NCI-H2081 (cell line): ENCODE measurements at places on chromosomes 11 and 22.

DNA sequence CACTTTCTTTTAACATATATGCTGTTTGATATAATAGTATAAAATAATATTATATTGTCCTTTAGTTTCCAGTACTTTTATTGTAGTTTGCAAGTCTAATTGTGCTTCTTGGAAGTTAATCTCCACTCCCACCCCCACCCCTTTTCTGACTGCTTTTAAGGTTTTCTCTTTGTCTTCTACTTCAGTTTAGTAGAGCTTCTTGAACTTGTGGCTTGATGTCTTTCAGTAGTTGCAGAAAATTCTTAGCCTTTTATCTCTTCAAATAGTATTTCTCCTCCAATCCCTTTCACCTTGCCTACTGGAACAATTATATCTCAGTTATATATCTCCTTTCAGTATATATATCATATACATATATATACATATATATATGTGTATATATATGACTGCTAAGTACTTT is 56.6 kb downstream of the PARVG start:
- no peak for DNase-seq

DNA sequence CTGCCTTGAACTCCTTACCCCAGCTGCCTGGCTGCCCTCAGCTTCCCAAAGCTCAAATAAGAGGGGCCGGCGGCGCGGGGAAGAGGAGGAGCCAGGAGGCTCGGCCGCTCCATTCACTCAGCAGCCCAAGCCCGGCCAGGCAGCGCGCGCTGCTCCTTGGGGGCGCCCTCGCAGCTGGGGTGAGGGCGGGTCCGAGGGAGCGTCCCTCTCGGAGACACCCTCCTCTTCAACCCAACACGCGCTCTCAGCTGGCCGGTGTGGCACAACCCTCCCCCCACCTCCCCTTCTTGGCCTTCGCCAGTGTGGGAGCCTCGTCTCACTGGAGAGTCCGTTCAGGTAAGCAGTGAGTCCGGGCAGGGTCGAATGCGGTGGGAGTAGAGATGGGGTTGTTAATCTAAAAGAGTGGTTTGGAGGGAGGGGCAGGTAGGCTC is at the start of gene WT1:
WT1 (minus strand) TSS at position 29 of the 431 bp plus-strand sequence.
- no peak for DNase-seq

DNA sequence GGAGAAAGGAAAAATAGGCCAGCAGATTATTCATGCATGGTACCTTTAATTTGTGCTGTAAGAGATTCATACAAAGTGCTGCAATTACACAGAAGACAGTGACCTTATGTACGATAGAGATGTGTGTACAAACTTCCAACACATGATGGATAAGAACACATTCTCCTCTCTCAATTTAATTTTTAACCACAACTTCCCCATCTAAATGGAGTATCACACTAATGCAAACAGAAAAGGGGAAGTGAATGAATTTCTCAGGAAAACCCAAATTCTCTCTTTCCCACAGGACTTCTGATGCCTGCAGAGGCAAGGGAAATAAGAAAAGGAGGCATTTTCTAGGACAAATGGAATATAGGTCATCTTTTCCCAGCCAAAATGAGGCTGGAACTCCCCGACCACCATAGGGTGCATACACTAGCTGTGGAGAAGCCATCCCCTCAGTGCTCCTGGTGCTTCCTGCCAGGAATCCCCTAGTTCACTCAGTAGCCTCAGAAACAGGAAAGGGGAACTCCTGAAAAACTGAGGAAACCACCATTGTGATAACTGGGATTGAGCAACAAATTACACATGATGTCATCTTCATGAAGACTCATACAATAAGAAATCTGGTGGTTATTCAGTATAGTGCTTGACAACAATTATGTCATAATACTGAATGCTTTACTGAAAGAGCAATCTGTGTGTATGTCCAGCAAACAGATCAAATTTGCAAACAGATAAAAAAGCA is 22.4 kb downstream of the MMP10 start:
- no peak for DNase-seq

GRCh38 chr22:24983151-24983550 is 30.6 kb downstream of the KIAA1671 start:
- no peak for DNase-seq

GRCh38 chr11:27204529-27204928 is 158.5 kb downstream of the CCDC34 start:
- no peak for DNase-seq
